ENCODE measurements at places on chromosomes 16 and 17.

DNA sequence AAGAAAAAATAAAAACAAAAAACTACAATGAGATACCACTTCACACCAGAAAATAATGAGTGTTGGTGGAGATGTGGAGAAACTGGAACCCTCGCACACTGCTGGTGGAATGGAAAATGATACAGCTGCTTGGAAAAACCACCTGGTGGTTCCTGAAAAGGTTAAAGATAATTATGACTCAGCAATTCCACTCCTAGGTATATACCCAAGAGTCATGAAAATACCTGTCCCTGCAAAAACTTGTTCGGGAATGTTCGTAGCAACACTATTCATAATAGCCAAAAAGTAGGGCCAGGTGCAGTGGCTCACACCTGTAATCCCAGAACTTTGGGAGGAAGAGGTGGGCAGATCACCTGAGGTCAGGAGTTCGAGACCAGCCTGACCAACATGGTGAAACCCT, 8.1 kb upstream of the ITGAE start:
- DNase-seq, result no peak

DNA sequence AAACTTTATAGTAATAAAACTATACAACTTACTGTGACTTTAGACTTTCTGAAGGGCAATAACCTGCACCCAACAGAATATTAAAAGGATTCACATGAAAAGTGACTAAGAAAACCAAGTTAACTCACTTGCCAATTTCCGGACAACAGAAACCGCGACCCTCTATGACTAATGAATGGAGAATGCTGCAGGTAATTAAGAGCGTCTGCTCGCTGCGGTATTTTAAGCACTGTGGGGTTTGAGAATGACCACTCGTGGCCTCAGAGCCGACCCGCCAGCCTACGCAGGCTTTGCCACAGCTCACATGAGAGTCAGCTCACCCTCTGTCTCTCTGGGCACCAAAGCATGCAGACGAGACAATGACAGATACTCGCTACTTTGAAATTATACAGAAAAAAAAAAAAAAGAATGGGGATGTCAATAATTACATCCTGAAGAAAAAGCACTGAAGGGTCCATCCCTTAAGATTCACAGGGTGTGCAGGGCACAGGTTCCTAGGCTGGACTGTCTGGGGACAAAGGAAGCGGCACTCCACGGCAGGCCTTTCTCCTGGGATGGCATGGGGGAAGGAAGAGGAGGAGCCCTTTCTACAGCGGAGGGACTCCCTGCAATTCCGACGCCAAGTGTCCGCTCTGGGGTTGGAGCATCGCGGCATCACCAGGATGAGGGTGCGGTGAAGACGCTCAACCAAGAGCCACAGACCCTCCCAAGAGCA, 35.0 kb downstream of the ZCCHC14 start:
- no peak for DNase-seq

GRCh38 chr16:66731101-66731500, 20.3 kb downstream of the DYNC1LI2 start:
- DNase-seq, result no peak

GRCh38 chr16:2842340-2843000, 12.4 kb downstream of the ZG16B start:
- no peak for DNase-seq

GRCh38 chr16:70162041-70162451, 11.5 kb upstream of the CLEC18C start:
- no peak for DNase-seq

DNA sequence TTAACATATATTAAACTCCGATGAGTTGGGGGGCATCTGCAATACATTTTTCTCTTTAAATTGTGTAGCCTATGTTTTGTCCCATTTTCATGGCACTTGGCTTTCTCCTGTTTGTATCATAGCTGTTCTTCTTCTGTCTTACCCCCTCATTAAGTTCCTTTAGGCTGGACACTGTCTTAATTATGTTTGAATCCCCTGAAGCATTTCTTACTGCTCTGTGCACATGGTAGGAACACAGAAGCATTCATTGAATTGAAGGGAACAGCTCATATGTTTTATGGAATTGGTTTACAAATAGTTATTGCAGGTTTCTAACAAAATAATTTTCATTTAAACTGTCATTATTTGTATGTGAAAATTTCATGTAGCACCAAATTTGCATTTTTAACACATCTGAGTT, 176.8 kb downstream of the TANC2 start:
- no peak for DNase-seq

GRCh38 chr17:37766971-37767370, 22.1 kb upstream of the HNF1B start:
- no peak for DNase-seq

DNA sequence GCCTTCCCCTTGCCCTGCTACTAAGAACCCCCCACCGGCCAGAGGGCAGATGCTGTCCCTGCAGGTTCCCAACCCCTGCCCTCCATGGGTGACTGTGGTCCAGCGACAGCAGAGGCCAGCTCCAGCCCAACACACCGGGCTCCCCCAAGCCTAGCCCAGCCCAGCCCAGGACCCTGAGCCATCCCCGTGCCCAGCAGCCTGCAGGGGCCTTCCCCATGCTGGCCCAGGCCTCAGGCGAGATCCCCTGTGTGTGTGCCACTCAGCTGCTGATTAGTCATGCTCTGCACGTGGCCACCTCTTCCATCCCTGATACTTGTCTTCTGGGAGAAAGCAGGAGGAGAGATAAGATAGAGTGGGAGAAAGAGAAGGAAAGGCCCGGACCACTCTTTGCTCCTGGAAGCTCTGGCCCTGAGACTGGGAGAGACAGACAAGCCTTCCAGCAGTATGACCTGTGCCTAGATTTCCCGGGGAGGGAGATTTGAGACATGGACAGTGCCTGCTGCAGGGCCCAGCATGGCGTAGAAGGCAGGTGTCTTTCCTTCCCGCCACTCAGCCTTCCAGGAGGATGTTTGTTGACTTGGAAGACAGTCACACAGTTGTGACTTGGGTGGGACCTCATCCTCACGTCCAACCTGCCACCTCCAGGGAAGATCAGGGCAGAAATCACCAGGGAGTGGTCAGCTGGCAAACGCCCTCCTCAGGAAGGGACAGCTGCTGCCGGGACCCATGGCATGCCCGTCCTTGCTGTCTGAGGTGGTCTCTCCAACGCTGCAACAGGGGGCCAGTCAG, 41.3 kb upstream of the RASD1 start:
- DNase-seq, result no peak

DNA sequence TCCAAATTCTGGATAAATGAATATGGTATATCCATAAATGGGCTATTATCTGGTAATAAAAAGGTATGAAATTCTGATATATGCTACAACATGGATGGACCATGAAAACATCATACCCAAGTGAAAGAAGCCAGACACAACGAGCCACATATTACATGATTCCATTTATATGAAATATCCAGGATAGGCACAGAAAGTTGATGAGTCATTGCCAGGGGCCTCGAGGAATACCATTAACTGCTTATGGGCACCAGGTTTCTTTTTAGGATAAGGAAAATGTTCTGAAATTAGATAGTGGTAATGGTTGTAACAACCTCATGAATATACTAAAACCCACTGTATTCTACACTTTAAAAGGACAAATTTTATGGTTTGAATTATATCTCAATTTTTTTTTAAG, 123.2 kb downstream of the PITPNC1 start:
- DNase-seq, result no peak

- no peak for DNase-seq
Measured at GRCh38 chr16:51621610-51622009, 470.5 kb upstream of the SALL1 start.

DNA sequence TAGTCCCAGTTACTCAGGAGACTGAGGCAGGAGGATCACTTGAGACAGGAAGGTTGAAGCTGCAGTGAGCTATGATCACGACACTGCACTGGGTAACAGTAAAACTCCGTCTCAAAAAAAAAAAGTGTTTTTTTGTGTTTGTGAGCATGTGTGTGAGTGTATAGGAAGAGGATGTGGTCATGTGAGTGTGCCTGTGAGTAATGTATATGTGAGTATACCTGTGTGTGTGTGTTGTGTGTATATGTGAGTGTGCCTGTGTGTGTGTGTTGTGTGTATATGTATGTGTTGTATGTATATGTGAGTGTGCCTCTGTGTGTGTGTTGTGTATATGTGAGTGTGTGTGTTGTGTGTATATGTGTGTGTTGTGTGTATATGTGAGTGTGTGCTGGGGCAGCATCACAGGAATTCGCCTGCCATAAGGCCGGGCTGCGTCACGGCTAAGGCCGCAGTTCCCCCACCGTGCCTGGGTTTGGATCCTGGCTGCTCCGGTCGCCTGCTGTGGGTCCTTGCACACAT, 21.4 kb upstream of the NPTX1 start:
- DNase-seq, result no peak
